ENCODE measurements at places on chromosomes 16 and 17.

DNA sequence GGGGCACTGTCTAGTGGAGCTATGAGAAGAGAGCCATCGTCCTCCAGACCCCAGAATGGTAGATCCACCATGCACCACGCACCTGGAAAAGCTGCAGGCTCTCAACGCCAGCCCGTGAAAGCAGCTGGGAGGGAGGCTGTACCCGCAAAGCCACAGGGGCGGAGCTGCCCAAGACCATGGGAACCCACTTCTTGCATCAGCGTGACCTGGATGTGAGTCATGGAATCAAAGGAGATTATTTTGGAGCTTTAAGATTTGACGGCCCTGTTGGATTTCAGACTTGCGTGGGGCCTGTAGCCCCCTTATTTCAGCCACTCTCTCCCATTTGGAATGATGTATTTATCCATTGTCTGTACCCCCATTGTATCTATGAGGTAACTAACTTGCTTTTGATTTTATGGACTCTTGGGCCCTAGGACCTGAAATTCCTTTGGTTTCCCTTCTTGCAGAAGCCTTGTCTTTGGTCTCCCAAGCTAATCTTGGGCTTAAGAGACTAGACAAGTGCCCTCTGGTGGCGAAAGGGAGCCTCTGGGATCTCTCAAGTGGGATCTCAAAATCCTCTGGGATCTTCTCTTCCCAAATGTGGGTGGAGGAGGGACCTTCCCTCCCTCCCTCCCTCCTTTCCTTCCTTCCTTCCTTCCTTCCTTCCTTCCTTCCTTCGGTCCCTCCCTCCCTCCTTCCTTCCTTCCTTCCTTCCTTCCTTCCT lies 58.2 kb upstream of the HAPSTR1 start:
- no peak for DNase-seq

- peak; percentile 67 for DNase-seq
These were observed 57.1 kb upstream of the WSB1 start for GRCh38 chr17:27236717-27237315.

GRCh38 chr17:47981462-47981861 lies 10.5 kb downstream of the CDK5RAP3 start:
- no peak for DNase-seq

DNA sequence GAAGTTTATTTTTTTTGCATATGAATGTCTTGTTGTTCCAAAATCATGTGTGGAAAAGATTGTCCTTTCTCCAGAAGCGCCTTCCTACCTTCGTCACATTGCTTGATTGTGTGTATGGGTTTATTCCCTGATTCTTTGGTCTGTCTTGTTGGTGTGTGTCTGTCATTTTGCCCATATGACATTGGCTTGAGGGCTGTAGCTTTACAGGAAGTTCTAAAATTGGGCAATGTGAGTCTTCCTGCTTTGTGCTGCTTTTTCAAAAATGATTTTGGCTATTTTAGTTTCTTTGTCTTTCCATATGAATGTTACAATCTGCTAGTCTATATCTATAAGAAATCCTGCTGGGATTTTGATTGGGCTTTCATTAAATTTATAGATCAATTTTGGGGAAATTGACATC lies 217.2 kb downstream of the SNX29 start:
- no peak for DNase-seq

GRCh38 chr17:896953-897661 lies 82.5 kb downstream of the NXN start:
- DNase-seq = peak; percentile 80

DNA sequence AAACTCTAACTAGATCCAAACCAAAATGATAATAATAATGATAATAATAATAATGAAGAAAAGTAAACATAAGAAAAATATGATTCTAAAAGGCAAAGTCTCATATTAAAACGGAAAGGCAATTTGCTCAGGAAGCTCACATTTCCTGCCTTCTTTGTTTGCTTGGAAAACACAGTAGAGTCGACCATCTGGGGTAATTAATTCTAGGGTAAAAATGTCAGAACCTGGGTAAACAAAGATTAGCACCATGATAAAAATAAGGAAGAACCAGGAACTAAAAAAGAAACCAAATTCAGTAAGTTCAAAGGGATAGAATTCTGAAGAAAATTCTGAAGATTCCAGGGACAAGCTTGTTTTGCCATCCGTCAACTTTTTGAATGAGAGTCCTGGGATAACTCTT lies 16.2 kb downstream of the KRABD2 start:
- no peak for DNase-seq

GRCh38 chr16:76885776-76886537 lies 305.0 kb upstream of the MON1B start:
- DNase-seq = no peak

GRCh38 chr17:70110443-70110880 lies 35.4 kb downstream of the KCNJ16 start:
- DNase-seq = no peak

DNA sequence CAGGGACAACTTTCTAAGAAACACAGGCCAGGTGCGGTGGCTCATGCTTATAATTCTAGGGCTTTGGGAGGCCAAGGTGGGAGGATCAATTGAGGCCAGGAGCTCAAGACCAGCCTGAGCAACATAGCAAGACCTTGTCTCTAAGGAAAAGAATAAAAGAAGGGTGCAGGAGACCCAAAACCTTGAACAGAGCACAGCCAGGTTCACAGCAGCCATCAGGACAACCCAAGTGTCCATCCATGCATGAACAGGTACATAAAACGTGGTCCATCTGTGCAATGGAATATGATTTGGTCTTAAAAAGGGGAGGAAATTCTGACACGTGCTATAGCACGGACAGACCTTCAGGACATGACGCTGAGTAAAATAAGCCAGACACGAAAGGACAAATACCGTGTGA lies 91.0 kb downstream of the PGS1 start:
- no peak for DNase-seq

- DNase-seq = no peak
These were observed 168.8 kb downstream of the AATF start for GRCh38 chr17:37117373-37118142.

DNA sequence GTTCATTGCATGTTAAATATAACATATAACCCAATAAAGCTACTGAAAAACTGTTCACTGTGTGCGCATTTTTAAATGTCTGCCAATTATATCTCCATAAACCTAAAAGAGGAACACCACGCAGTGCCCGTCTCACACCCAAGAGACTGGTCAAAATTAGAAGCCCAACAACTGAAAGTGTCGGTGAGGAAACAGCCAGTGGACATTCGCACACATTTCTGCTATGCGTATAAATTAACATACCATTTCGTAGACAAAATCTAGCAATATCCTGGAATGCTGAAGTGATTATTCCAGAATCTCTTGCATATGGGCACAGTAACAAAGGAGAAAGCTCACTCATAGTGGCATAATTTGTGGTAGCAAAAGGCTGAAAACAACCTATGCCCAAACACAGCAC lies 55.9 kb downstream of the CPPED1 start:
- DNase-seq = no peak

DNA sequence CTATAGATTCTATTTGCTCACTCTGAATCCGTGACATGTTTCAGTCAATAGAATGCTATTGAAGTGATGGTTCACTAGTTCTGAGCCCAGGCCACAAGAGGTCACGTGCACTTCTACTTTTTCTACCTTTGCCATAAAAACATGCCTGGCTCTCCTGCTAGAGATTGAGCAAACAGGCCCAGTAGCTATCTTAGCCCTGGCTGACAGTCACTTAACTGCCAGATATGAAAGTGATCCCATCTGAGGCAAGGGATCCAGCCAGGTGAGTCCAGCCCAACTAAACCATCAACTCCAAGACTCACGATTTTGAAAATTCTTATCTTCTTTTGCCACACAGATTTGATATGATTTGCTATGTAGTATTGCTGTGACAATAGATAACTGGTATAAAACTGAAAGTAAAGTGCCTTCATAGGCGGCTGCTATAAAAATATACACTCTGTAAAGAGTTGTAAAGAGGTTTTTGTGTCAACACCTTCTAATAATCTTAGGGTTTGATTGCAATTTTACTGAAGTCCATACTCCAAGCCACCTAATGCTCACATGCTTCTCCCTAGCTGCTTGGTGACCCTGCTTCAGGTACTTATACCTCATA lies 937.7 kb upstream of the SOX9 start:
- DNase-seq = no peak

DNA sequence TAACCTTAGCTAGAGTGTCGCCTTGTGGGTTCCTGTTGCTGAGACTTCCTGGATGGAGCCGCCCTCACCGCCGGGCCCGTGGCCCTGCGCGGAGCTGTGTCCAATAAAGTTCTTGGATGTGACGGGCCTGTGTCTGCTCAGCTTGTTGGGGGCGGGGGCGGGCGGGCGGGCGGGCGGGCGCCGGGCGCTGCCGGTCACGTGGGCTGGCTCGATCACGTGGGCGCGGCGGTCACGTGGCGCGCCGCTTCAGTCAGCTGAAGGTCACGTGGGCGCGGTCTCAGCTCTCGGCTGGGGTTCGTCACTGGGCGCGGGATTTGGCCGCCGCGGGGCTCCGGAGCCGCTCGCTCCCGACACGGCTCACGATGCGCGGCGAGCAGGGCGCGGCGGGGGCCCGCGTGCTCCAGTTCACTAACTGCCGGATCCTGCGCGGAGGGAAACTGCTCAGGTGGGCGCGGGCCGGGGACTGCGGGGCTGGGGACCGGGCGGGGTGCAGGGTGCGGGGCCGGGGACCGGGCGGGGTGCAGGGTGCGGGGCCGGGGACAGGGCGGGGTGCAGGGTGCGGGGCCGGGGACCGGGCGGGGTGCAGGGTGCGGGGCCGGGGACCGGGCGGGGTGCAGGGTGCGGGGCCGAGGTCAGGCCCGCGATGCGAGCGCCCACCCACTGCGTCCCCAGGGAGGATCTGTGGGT lies at the start of gene AMDHD2:
AMDHD2 (plus strand) TSS at position 275 of the 687 bp plus-strand sequence; CDS start at position 363, 88 bp downstream.
- DNase-seq = peak; percentile 93

- DNase-seq = no peak
These were observed 4.6 kb upstream of the CLDN9 start for GRCh38 chr16:3007957-3008689.

DNA sequence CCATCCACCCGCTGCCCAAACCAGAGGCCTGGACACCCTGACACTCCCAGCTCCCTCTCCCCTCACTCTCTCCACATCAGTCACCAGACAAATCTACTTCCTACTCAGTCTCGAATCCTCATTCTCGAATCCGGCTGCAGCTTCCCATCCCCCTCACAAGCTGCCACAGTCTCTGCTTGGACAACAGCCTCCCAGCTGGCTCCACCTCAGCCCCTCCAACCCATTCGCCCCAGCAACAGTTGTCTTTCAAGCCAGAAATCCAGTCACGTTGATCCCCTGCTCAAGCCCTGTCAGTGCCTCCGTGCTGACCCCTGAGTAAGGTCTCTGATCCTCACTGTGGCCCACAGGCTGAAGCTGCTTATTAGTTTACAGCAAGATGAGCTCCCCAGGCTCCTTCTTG lies 44.2 kb upstream of the MTSS2 start:
- no peak for DNase-seq

DNA sequence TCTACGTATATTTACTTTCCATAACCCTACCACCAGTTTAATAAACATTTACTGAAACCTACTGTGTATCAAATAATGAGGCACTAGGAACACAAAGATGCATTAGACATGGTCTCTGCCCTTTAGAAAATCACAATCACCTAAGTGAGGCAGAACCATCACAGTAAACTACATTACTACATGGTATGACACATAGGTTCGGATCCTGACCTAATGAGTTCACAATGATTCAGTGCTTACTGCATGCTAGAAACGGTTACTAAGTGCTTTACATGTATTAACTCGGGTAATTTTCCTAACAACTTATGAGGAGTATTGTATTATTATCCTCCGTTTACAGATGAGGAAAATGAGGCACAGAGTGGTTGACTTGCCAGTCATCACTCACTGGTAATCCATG lies 5.2 kb upstream of the SYNRG start:
- no peak for DNase-seq

- no peak for DNase-seq
These were observed 85.0 kb downstream of the C17orf58 start for GRCh38 chr17:67911059-67911782.

- DNase-seq = peak; percentile 78
These were observed 567 bp downstream of the ENO3 start for GRCh38 chr17:4951486-4951885.

DNA sequence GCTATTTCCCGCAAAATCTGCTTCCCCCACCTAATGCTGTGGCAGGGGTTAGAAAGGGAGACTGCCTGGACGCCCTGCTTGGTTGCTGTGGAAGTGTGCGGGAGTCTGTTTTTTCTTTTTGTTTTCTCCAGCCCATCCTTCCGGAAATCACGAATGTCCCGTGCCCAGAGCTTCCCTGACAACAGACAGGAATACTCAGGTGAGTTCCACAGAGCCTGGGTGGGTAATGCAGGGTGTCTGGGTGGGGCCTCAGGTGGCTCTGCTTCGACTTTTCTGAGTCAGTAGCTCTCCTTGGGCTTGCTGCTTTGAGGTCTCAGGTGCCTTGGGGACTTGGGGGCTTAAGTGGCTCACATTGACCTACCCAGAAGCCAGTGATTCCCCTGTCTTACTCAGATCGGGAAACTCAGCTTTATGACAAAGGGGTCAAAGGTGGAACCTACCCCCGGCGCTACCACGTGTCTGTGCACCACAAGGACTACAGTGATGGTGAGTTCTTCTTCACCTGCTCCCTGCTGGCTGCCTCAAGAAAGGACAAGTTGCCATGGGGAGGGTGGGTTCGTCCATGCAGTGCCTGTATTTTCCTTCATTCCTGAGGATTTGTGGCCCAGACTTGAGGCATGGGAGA lies 11.4 kb downstream of the LIMD2 start:
- DNase-seq = no peak

DNA sequence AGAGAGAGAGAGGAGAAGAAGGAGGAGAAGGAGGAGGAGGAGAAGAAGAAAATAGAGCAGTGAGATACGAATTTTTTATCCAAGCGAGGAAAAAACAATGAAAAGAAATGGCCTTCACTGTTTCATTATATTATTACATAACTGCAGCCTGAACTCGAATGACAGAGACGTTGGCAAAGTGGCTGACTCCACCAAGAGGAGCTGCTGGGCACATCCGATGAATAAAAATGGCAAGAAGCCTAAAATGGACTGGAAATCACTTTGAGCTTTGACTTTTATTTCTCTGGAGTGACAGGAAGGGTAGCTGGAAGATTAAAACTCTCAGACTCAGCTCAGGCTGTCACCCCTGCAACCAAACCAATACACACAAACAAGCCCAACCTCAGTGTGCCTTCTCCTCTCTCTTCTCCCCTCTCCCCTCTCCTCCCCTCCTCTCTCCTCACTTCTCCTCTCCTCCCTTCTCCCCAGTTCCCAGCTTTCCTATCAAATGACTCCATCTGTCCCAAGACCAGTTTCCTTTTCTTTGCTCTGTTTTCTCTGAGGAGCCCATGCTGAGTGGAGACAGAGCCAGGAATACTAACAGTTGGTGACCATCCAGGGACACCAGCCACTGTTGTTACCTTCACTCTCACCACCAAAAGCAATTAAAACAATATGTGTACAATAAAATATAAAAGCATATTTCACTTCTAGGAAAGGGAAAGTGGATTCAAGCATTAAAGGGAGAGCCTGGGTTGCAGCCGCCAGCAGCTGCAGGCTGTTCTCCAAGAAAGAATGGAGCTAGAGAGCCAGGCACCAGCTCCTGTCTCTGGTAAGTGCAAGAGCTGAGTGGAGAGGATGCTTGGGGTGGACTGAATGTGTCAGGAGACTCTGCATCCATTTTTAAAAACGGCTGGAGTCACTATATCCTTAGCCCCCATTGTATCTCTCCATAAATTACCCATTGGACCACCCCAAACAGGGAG lies 51.2 kb downstream of the SOX9 start:
- DNase-seq = no peak

All from psoas muscle (tissue), 8 donors.